Smooth muscle cell of the pulmonary artery (primary cell): ENCODE measurements at places on chromosomes 12 and 14. TPM values are rescaled to one million over a fixed set of nuclear protein-coding genes. Genes with fewer than 3 reads are reported as not detected.

Gene C1QL4
- total RNA-seq, result 0.07 TPM in 2 replicates

Gene FGD4
- 12.3 and 28.5 TPM in 2 replicates for total RNA-seq

Gene HRK
- total RNA-seq, result 0.07 and 0.76 TPM in 2 replicates

Gene TBC1D30
- total RNA-seq, result 0.33 and 0.43 TPM in 2 replicates

Gene C12orf60
- 0.59 and 0.72 TPM in 2 replicates for total RNA-seq

Gene SLC10A1
- total RNA-seq, result not detected in 2 replicates

Gene SERPINA9
- total RNA-seq, result not detected in 2 replicates
